NCI-H1417 (cell line): ENCODE measurements at places on chromosomes 5 and 9.
A peak's percentile ranks its signal among the peaks of the same experiment; 100 is the strongest.

- no peak for DNase-seq
Observed at GRCh38 chr5:61366497-61367240, 34.6 kb downstream of the ZSWIM6 start.

DNA sequence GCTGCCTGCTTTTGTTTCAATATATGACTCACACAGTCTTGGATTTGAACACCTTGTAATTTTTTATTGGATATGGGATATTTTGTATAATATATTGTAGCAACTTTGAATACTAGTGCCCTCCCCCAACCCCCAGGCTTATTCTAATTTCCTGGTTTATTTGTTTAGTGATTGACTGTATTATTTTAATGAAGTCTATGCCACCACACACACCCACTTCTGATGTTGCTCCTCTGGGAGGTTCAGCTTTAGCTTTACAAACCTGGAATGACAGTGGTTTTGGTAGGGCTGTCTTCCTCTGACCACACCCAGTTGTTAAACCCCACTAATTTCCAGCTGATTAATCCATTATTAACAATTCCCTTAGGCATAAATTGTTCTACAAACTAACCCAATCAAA is 206.1 kb upstream of the NFIL3 start:
- DNase-seq: no peak

- DNase-seq: no peak
Observed at GRCh38 chr5:169636477-169637084, 494 bp upstream of the DOCK2 start.

DNA sequence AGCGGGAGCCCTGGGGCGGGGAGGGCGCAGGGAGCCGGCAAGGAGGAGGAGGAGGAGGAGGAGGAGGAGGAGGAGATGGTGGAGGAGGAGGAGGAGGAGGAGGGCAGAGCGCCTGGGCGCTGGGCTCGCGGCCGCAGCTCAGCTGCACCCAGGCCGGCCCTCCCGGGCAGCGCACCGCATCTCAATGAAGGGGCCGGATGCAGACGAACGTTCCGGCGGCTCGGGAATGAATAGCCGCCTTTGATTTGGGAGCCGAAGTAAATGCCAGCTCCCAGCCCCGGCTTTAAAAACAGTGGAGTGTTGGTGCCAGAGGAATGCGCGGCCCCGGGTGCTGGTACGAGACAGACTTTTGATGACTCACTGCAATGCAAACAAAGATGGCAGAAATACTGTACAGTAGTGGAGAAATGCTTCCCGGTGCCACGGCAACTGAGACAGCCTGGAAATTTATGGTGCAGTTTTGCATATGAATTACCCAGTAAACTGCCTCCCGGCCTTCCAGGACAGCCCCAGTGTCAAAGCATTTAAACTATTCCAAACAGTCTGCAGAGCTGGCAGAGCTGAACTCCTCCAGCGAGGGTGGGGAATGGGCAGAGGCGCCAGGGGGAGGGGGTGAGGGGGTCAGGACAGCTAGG is 43.1 kb downstream of the NACC2 start:
- peak; percentile 91 for DNase-seq

GRCh38 chr5:120874081-120874862 is 410.2 kb downstream of the PRR16 start:
- DNase-seq: peak; percentile 10

GRCh38 chr9:88740844-88741243 is 205.9 kb downstream of the NXNL2 start:
- DNase-seq: no peak

DNA sequence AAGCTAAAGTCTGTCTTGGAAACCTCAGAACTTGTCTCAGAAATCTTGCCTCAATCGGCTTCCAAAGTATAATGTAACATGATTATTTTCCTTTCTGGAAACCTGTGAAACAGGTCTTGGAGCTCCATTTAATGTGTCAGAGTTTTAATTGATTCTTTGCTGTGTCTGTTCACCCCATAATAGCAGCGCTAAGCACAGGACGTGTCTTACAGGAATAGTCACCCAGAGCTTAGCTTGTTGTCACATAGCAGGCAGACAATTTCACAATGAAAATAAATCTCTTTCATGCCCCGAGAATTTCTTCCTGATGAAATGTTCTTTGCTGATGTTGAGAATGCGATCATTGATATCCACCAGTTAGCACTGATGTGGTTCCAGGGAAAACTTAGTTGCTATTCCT is 40.2 kb upstream of the PTPN3 start:
- DNase-seq: peak; percentile 56

DNA sequence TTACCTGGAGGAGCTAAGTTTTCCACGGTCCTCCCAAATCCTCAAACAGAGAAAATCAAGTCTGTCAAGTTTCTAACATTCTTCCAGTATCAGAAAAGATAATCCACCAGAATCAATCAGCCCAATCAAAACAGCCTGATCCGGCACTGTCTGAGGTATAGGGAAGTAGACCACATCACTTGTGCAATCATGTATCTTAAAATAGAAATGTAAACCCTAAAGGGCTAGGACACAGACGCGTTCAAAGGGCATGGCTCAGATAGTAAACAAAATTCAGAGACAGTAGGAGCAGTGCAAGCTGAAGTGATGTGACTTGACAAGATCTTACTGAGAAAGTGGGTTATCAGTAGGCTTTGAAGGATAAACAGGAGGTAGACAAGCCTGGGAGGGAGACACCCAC is 252.4 kb upstream of the DAPK1 start:
- DNase-seq: no peak

DNA sequence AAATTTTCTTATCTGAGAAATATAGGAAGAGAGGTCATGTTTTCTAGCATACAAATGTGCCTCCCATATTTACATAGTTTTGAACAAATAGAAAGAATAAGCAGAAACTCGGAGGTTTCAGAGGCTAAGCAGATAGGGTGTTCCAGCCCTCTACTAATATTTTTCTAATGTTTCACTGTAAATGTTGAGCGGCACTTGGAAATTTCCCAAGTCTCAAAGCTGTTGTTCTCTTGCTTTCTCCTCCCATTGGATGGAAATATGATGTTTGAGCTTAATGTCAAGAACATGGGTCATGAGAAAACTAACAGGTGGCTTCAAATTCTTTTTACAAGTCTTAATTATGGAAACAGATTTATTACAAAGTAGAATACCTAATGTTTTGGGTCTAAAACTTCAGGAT is 5.1 kb downstream of the SPINK1 start:
- no peak for DNase-seq

DNA sequence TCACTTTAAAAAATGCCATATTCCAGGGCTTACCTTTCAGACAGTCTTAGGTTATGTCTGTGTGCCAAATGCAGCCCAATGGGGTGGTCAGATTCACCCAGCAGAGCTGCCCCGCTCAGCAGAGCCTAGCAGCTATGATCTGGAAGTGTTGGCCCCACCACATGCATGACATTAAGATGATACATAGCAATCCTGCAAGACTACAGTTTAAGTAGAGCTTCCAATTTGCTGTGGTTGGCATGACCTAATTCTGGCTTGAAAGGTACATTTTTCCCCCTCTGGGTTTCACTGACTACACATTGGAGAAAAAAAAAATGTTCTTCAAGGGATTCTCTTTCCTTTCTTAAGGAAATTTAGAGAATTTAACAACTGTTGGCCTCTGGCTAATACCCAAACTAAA is 22.5 kb downstream of the MEF2C start:
- DNase-seq: no peak

DNA sequence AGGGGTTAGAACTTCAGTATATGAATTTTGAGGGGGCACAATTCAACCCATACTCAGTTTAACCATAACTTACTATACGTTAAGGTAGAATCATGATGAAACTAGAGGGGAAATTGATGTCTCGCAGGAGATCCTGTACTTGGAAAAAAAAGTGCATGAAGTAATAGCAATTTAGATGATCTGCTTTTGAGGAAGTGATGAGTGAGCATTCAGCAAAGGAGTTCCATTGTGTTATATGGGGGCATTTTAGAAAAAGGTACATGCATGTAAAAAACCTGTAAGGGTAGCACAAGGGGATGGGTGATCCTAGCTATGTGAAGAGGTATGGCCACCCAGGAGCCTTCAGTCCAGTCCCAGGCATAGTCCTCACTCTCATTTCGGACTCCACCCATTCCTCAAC is 14.8 kb upstream of the TMC1 start:
- DNase-seq: no peak

DNA sequence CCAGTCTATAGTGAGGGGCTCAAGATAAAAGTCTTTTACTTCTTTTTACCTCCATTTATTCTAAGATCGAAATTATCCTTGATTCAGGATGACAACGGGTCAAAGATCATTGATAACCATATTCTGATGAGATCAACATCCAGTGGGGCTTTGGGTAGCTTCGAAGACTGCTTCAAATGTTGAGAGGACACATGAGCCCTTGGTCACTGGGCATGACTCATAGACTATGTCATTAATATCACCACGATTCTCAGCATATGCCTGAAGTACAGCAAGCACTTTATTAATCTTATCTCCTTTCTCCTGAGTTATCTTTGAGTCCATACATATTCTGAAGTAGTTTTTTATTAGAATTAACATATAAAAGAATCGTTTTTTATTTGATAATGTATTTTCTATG is 117.1 kb upstream of the DAB2 start:
- no peak for DNase-seq

DNA sequence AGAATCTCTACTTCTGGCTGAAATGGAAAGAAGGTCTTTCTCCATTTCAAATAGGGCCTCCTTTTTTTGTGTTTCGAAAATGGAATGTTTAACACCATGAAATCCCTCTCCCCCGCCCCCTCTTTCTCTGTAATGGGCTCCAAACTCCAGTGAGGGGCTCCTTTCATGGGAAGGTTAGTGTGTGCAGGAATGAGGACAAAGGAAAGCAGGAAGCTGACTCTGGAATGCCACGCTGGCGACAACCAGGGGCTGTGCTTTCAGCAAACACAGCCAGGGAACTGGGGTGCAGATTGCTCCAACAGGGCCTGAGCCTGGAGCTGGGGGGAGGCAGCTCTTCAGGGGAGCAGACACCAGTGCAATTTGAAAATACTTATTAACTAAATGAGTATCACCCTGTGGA is 82.8 kb downstream of the CRB2 start:
- no peak for DNase-seq

DNA sequence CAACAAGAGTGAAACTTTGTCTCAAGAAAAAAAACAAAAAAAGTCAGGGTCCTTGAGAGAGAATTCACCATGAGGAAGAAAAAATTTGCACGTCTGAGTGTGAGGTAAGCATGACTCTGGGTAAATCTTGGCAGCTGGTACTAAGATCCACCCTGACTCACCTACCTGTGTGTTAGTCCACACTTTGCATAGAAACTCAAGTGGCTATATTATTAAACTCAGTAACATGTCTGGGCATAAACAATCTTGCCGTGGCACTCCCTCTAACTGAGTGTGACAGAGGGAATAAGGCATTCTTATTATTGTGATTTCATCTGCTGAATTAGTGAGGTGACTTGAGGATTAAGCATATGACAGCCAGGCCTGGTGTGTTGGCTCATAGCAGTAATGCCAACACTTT is 259.4 kb upstream of the VLDLR start:
- DNase-seq: no peak

- DNase-seq: no peak
Observed at GRCh38 chr5:56575821-56576220, 239.5 kb upstream of the MAP3K1 start.

DNA sequence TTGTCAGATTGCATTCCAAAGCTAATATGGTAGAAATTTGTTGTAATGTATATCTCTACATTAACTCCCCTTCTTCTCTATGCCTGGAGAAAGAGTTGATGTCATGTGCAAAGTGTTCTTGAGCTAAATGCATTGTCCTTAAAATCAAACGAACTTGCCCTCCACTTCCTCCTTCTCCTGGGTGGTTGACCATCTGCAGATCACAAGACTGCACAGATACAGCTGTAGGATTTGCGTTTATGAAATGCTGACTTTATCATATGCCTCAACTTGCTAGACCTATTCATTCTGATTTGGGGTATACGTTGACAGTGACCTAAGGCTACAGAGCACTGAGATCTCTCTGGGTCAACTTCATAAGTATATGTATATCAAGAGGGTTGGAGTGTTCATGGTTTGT is 8.3 kb downstream of the TRIM32 start:
- no peak for DNase-seq

DNA sequence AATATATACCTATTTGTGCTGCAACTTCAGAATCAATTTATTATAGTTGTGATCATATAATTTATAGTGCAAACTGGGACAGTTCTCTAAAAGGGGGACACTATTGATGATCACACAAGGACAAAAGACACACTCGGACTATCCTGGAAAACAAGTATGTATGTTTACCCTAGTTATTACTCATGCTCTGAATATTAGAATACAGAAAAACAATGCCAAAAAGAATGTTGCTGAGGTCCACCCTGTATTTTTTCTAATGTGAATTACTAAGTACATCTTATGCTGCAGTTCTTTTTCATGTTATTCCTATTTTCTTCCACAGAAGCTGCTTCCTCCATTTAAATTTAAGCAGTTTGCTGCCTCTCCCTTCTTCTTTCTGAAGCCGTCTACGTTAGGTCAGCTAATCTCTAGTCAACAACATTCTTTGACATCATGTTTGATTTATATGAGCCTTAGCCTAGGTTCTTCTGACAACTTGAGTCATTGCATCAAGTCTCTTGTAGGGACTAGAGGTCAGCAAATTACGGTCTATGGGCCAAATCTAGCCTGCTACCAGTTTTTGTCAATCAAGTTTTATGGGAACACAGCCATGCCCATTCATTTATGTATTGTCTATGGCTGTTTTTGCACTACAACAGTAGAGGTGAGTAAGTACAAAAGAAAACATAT is 40.1 kb upstream of the PPP3R2 start:
- no peak for DNase-seq

DNA sequence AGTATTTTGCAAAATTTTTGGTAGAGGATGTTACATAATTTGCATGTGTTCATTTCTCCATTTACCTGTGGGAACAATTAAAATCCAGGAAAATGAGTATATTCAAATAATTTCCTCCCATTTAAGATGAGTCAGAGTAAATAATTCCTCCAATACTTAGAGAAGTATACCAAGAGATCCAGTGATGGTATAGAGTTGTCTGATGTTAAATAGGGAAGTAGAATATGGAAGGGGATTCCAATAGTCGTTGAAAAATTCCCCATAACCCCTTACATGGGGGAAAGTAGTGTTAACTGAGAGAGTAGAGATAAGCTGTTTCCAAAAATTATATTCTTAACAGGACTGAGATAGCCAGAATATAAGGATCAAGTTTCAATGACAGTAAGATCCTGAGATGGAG is 15.7 kb downstream of the CD274 start:
- no peak for DNase-seq

DNA sequence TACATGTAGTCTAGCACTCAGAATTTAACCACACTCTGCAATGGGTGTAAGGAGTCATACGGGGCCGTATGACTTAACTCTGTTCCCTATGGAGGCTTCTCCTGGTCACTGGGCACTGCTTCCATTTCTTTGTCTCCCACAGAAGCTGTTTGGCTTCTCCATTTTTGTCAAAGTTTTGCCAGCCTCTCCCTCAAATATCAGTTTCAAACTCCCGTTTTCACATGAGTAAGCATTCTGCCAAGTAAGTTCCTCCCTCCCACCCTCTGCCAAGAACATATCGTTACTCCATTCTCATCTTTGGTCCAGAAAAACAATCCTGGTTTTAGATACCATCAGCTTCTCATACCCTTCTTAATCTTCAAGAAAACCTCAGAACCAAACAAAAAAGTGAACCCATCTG is 6.1 kb downstream of the AFAP1L1 start:
- DNase-seq: no peak

- no peak for DNase-seq
Observed at GRCh38 chr5:181261320-181262049, 542 bp upstream of the TRIM52 start.
